ENCODE measurements at places on chromosomes 4 and X. TPM values are rescaled to one million over a fixed set of nuclear protein-coding genes. Genes with fewer than 3 reads are reported as not detected.

Gene MAGEB6B
- not detected for total RNA-seq

Gene HDX
- 0.70 TPM for total RNA-seq

Gene KIF4A
- total RNA-seq, result 17.7 TPM

Gene GABRA4
- not detected for total RNA-seq

Gene TMEM47
- not detected for total RNA-seq

GRCh38 chr4:79638735-79639134, 230.7 kb upstream of the GK2 start:
- no peak for DNase-seq

DNA sequence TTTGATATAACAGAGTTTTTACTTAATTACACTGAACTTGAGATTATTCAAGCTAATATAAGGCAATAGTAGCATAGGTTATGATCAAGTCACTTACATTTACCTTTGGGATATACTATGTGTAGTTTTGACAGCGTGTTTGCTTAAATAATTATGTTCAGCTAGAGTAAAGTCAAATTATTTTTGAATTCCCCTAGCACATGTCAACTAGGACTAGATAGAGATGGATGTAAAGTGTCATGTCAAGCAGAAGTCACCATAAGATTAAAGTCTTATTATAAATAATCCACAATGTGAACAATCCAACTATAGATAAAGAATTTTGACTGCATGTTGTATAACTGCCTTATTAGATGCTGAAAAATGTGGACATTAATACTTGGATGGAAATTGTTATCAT, 665.2 kb downstream of the GRID2 start:
- DNase-seq, result no peak

DNA sequence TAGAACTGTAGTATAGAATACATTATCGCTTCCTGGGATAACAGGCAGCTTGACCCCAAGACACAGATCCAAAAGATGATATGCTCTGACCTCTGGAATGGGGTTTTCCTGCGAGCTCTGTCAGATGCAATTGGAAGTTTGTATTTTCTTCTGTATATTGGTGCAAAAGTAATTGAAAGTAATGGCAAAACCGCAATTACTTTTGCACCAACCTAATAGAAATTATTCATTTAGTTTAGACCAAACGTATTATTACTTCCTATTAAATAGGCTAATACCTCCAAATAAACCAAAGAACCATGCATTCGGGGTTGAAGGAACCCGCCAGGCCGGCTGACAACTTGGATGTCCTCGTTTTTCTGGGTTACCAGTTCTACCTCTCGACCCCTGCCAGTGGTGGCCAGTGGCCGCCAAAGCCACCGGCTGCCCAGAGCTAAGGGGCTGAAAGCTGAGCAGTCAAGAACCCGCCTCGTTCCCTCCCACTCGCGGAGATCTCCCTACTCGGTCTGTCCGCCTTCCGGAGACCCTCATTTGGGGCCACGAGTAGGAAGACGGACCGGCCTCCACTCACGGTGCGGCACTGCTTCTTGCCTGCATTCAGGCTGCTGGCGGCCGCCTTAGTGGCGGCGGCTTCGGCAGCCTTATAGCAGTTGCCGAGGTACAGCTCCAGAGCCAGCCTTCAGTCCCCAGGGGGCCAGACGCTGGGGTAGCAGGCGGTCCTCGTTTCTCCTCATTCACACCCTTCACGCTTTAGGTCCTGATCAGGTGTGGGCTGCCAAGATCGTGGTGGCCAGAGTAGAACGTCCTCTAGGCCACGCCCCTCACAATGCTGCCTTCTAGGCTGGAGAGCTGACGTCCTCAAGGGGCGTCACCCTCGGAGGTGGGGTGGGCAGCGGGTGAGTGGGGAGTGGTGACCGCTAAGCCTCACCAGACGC, 121.9 kb downstream of the RBMX2 start:
- DNase-seq, result no peak

DNA sequence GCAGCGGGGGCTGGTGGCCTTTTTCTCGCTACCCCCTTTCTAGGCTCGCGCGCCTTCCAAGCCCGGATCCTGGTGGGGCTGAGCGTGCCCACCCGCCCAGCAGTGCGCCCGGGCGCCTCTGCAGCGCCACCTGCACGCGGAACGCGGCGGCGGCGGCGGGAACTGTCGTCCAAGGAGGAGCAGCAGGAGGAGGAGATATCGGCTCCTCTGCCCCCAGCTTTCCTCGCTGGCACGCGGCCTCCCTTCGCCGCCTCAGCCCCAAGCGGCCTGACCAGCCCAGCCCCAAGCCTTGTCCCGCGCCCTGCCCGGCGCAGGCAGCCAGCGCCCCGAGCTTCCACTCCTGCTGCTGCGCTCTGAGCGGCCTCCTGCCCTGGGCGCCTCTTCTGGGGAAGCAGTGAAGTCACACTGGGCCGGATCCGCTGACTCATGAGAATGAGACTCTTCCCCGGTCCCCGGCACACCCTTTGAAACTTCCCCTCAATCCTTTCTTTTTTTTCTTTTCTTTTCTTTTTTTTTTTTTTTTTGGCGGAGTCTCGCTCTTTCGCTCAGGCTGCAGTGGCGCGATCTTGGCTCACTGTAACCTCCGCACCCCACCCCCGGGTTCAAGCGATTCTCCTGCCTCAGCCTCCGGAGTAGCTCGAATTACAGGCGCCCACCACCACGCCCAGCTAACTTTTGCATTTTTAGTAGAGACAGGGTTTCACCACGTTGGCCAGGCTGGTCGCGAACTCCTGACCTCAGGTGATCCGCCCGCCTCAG, 10.6 kb upstream of the ELF4 start:
- DNase-seq, result peak; percentile 74

DNA sequence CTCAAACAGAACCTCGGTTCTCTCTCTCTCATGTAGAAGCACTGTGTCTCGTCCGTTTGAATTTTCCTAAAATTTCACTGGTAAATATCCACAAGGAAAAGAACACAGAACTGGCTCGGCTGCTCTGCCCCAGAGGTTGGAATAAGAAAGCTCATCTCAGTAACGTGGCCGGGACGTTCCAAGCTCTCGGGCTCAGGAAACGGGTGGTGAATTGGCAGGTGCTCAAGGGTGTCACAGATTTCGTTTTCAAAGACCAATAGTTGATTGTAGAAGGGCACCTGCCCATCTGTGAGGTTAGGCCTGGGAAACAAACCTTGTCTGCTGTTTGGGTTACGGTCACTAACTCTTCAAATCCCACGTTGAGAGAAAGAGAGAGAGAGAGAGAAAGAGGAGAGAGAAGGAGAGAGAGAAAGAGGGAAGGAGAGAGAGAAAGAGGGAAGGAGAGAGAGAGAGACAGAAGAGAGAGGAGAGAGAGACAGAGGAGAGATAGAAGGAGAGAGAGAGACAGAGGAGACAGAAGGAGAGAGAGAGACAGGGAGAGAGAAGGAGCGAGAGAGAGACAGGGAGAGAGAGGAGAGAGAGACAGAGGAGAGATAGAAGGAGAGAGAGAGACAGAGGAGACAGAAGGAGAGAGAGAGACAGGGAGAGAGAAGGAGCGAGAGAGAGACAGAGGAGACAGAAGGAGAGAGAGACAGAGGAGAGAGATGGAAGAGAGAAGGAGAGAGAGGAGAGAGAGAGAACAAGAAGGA, 106.6 kb downstream of the CRLF2 start:
- no peak for DNase-seq

- DNase-seq, result no peak
Observed at GRCh38 chrX:78027798-78028197, 58.4 kb upstream of the PGAM4 start.

- no peak for DNase-seq
Observed at GRCh38 chr4:114921191-114921590, 192.2 kb downstream of the NDST4 start.

DNA sequence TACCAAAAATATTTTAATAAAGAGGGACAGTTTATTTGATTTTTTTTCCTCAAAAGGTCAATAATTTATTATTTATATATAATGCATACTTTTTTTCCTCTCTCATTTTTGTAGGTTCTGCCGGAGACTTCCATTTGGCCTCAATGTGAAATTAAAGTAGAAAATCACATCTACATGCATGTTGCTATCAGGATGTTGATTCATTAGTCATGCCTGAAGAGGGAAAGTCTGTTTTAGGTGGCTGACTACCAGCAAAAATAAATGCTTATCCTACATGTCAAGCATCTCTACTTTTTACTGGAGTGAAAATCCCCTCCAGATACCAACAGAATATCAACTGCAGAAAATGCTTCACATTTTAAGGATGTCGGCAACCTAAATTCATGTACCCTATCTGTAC, 41.5 kb downstream of the KIAA0232 start:
- no peak for DNase-seq

GRCh38 chrX:8192276-8192675, 21.2 kb upstream of the VCX2 start:
- DNase-seq, result no peak

- DNase-seq, result no peak
Observed at GRCh38 chr4:112702892-112703291, 65.9 kb downstream of the LARP7 start.

- no peak for DNase-seq
Observed at GRCh38 chr4:1611501-1611870, 72.6 kb downstream of the FAM53A start.

- no peak for DNase-seq
Observed at GRCh38 chr4:20684852-20685763, 15.2 kb upstream of the PACRGL start.

GRCh38 chr4:158778156-158778711, 9.4 kb downstream of the FNIP2 start:
- no peak for DNase-seq

GRCh38 chr4:38062776-38063097, 102.5 kb downstream of the PTTG2 start:
- DNase-seq, result no peak

DNA sequence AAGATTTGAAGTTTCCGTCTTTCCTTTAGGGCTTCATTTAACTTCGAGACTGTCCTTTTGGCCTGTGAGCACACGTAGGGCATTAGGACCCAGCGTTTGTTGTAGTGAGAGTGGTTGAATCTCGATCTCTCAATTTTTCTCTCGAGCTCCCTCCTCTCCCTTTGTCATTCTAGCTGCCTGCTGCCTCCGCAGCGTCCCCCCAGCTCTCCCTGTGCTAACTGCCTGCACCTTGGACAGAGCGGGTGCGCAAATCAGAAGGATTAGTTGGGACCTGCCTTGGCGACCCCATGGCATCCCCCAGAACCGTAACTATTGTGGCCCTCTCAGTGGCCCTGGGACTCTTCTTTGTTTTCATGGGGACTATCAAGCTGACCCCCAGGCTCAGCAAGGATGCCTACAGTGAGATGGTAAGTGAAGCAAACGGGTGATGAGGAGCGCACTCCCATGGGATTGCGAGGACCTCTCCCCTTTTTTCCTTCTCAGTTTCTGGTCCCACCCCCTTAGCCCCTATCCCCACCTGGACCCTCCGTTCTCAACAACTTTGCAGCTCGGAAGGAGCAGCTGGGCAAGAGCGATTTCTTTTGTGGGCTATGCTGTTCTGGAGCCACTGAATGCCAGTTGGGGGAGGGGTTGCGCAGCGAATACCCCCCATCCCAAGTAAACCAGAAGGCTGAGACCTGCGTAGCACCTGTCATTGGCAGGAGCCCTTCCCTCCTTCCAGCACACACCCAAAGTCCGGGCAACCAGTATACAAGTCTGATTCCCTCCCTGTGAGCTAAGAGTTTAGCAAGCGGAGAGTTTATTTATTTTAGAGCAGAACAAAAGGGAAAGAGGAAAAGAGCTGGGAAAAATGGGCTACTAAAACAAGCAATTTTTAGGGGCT, at the start of gene TMEM35A:
Gene TMEM35A, plus strand, starts transcription at position 164 of the 883 bp plus-strand sequence. Its CDS starts 124 bp downstream, at position 288.
- DNase-seq, result no peak

DNA sequence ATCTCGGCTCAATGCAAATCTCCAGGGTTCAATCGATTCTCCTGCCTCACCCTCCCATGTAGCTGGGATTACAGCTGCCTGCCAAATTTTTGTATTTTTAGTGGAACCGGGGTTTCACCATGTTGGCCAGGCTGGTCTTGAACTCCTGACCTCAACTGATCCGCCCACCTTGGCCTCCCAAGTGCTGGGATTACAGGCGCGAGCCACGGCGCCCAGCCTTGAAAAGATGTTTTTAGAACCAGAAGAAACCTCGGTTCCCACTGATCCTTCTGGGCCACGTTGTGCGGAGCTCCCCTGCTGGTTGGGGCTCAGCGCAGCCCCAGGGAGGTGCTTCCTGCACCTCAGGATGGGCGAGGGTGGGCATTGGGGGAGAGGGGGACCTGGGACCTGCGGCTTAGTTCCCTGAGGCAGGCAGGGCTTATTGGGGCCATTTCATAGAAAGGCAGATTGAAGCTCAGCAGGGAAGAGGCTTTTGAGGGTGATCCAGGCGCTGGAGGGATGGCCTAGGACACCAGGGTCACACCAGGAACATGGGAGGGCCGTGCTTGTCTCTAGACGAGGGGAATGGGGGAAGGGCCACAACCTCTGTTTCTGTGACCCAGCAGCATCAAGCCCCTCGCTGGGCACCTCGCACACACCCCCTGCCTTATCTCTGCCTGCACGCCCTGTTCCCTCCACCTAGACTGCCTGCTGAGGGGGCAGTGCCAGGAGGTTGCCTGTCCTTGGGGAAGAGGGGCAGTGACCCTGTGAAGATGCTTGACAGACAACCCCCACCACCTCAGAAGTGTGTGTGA, 6.3 kb upstream of the ADD1 start:
- no peak for DNase-seq

- no peak for DNase-seq
Observed at GRCh38 chr4:18445110-18445509, 423.6 kb upstream of the LCORL start.

GRCh38 chr4:149531861-149532260, 283.8 kb downstream of the IQCM start:
- DNase-seq, result no peak

Data from CD8-positive, alpha-beta memory T cell (primary cell).